MM.1S (cell line): ENCODE measurements at places on chromosomes 7 and 10.

DNA sequence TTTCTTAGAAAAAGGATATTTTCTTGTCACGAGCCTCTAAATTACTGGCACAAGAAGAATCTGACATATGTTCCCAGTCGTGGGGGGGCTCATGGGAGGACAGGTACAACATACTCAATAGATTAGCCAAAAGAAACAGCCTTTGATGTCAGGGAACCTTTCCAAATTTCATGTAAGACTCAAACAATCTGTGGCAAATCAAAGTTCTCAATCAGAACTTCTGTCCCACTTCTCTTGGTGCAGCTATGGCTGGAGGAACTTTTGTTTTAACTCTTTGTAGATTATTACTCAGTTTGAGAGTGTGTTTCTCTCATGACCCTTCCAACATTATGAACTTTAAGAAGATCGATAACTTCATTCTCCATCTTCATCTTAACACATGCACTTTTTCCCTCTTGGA, 114.3 kb upstream of the ARID5B start:
- DNase-seq = no peak

GRCh38 chr7:44891791-44892190, 6.5 kb upstream of the PURB start:
- no peak for DNase-seq

DNA sequence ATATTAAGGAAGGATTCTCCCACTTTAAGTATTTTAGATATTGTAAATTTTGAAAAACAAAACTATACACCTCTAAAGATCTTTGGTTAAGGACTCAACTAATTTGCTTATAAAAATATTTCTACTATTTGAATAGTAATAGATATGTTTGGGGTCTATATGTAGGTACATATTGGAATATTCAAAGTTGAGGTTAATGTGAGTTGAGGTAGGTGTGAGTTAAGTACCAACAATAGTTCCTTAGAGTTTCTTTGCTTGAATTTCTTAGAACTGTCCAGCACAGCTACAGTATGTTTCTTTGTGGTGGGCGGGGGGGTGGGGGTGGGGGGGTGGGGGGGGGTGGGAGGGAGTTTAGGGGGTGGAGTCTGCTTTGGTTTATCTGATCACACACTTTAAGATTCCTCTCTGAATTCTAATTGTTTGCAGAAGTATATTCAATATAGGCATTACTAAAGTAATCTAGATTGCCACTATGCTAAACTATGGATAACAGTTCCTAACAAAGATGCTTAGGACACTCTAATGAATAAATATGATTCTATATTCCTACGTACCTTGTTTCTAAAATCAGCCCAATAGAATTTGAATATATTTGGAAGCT, 2.1 kb downstream of the GRM3 start:
- no peak for DNase-seq

DNA sequence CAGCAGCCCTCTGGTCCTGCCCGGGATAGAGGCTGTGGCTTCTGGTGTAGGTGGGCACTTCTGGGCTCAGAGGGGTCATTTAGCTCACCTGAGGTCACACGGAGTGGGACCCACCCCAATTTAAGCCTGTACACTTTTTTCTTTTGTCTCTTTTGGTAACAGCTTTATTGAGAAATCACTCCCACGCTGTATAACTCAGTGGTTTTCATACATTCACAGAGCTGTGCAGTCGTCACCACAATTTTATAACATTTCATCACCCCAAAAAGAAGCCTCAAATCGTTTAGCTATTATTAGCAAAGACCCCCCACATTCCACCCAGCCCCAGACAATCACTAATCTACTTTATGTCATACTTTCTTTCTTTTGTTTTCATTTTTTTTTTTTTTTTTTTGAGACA, 62.3 kb downstream of the LHPP start:
- no peak for DNase-seq
